ENCODE measurements at places on chromosomes 12 and 14. TPM values are rescaled to one million over a fixed set of nuclear protein-coding genes. Genes with fewer than 3 reads are reported as not detected.
A peak's percentile ranks its signal among the peaks of the same experiment; 100 is the strongest.

DNA sequence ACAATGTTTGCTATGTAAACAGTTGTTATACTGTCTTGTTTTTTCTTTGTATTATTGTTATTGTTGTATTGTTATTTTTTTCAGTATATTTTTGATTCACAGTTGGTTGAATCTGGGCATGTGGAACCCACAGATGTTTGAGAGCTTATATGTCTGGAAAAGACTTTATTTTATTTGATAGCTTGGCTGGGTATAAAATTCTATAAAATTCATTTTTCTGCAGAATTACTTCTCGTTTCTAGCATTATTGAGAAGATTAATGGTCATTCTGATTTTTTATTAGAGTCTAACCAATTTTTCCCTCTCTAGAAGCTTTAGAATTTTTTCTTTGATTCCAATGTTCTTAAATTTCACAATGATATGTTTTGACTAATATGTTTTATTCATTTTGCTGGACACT is 188.6 kb downstream of the CRADD start:
- DNase-seq: no peak

DNA sequence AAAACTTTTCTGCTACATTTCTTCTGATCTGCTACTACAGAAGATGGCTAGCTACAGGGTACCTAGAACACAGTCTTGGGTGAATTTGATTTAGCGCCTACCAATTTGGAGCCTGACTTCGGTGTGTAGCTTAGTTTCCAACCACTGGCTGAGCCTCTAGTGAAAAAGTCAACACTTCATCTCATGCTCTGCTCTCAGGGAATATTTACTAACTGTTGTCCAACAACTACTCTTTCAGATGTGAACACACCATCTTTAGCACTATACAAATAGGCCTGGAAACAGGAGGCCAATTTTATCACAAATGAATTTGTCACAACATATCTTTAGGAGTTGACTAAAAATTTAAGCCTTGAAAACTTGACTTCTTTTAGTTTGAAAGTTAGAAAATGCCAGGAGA is 167.9 kb downstream of the NELL2 start:
- no peak for DNase-seq

- DNase-seq: no peak
Measured at GRCh38 chr12:78418919-78419318, 445.7 kb upstream of the SYT1 start.

DNA sequence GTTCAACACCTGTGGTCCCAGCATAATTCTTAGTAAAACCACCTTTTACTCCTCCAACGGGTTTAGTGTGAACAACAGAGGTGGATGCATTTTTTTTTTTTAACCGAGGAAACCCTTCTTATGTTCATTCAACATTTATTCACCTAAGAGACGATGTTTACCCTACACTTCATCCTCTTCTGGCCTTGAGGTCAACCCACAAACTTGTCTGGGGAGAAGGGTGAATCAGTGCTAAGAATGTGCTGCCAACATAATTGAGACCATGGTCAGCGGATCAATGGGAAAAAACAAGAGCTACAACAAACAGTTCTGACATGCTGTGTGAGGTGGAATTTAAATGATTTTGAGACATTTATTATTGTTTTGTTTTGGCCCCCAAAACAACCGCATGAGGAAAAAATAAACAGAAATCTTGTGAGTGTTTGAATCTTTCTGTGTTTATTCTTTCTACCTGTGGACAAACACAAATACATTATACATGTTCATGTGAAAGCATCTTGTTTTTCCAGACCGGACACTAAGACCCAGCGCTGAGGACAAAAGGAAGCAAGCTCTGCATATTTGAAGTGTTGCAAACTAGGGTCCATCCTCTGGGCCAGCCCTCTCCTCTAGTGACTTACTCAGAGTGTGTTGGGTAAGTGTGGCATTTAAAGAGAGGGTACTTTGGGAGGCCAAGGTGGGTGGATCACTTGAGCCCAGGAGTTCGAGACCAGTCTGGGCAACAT is 5.1 kb upstream of the USP30 start:
- DNase-seq: no peak

DNA sequence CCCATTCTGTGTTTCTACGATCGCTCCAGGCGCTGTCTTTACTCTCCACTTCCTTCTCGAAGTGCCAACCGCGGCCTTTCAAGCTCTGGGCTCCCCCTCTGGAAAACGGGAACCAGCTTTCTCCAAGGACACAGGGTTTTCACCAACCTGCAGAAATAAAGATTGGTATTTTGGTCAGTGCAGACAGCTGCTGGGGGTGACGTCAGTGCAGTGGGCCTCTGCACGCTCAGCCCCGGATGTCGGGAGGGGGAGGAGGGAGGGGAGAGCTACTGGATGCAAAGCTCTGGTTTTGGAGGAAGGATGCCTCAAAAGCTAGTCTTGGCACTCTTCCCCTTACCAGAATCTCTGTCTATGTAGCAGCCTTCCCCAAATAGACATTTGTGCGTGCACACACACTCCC is 19.9 kb downstream of the HRK start:
- DNase-seq: peak; percentile 78

GRCh38 chr12:104784592-104784991 is 173.5 kb downstream of the SLC41A2 start:
- DNase-seq: no peak

DNA sequence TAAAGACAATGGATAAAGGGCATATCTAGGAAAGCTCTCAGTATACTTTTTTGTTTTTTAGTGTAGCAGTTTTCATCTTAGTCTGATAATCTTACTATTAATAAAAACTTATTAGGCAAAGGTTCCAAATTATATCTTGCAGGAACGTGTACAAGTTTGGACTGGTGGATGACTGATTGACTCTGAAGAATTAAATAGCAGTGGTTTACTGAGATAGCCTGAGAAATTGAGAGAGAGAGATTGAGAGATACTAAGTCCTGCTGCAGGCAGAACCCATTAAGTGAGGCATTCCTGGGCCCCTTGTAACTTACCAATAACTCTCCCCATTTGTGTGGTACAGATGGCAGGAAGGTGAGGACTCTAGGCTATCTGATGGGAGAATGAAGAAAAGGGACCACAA is 80.2 kb upstream of the SLC38A2 start:
- DNase-seq: no peak

DNA sequence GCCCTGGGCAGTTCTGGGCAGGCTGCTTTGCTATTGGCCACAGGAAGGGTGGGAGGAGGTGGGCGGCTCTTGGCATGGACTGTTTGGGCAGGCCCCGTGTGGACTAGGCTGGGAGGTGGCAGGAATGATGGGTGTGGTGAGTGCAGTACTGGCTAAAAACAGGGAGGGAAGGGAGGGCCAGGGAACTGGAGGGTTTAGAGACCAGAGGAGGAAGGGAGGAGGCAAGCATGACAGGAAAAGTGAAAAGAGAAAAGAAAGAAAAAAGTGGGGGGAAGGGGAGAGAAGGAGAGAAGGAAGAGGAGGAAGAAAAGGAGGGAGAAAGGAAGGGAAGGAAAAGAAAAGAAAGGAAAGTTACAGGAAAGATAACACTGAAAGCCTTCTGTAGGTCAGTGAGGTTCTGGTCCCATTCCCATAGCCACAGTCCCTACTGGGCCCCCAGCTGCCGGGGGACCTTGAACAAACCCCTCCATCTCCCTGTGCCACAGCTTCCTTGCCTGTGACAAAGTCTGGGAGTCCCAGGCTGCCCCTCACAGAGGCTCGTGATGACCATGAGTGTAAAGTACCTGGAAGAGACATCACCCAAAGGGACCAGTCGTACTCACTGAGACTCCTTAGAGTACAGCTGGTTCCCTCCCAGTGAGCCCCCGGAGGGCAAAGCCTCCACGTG is 1.1 kb upstream of the C14orf132 start:
- DNase-seq: no peak

- no peak for DNase-seq
Measured at GRCh38 chr14:26389646-26390508, 208.0 kb downstream of the NOVA1 start.

- no peak for DNase-seq
Measured at GRCh38 chr14:31275731-31276130, 68.1 kb upstream of the HECTD1 start.

GRCh38 chr12:94092516-94093241 is 55.7 kb upstream of the PLXNC1 start:
- no peak for DNase-seq

GRCh38 chr14:105939810-105940508 is 413.6 kb downstream of the TMEM121 start:
- DNase-seq: no peak

GRCh38 chr12:20482491-20483054 is 114.2 kb downstream of the PDE3A start:
- no peak for DNase-seq

DNA sequence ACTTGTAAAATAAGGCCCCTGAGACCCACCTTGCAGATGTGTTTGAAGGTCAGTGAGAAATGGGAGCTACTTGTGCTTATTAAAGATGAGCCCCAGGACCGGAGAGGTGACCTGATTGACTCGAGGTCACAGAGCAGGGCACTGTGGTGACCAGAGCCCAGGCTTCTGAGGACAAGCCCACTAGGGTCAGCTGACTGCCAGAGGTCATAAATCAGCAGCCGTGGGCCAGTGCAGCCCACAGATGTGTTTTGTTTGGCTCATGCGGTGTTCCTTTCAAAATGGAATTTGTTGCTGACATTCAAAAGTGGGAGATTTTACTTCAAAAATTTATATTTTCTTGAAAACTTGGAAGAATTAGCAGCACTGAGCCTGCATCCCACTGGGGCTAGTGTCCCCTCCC is 24.5 kb downstream of the JDP2 start:
- DNase-seq: no peak

GRCh38 chr14:92922883-92923743 is at the start of gene CHGA:
Gene CHGA, plus strand, starts transcription at chr14:92923150. Its CDS starts 210 bp downstream, at chr14:92923360.
- DNase-seq: peak; percentile 51

DNA sequence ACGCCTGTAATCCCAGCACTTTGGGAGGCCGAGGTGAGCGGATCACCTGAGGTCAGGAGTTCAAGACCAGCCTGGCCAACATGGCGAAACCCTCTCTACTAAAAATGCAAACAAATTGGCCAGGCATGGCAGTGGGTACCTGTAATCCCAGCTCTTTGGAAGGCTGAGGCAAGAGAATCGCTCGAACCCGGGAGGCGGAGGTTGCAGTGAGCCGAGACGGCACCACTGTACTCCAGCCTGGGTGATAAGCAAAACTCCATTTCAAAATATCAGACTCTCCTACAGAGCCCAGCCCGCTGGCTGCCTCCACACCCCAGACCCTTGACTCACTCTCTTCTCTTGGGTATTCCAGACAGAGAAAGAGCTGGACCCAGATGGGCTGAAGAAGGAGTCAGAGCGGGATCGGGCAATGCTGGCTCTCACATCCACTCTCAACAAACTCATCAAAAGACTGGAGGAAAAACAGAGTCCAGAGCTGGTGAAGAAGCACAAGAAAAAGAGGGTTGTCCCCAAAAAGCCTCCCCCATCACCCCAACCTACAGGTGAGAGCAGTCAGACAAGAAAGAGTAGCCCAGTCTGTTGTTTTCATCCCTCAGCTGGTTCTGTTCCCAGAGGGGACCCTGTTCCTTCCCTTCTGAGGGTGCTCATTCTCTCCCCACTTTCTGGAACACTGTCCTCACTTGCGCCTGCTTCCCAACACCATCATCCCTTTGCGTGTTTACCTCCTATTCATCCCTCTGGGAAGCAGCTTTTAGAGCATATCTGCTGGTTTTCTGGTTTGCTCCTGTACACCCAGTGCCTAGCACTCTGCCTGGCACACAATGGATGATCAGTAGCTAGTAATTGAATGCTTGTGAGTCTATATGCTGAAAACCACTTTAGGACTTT is 19.7 kb downstream of the AGAP2 start:
- no peak for DNase-seq

DNA sequence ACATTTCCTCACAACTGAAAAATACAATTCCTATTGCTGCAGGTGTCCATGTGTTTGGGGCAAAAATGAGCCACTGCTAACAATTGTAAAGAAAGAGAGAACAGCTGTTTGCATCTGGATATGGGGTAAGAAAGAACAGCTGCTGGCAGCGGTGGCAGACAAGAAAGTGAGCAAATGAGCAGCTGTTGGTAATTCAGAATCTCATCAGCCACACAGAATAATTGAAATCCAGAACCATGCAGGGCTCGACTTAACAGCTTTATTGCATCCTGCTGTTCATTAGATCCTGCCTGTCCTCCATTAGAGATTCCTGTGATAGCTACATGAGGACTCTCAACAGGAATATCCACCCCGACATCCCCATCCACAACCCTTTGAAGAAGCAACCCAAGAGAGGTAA is 62.5 kb upstream of the TSPAN8 start:
- no peak for DNase-seq

GRCh38 chr14:105229099-105229655 is 19.2 kb upstream of the BTBD6 start:
- no peak for DNase-seq

The CACNA1C gene
- total RNA-seq: 21.4 TPM

The RD3L gene
- total RNA-seq: not detected

The TAS2R42 gene
- not detected for total RNA-seq

The SETD1B gene
- total RNA-seq: 2.3 TPM

The BCDIN3D gene
- total RNA-seq: 7.2 TPM

The FOS gene
- 51.2 TPM for total RNA-seq

The NR2C1 gene
- total RNA-seq: 42.0 TPM

The HDAC7 gene
- total RNA-seq: 5.9 TPM

The PRH2 gene
- 0.62 TPM for total RNA-seq

The LRP1-AS gene
- total RNA-seq: not detected

The MYO1H gene
- 0.16 TPM for total RNA-seq

The HNF1A gene
- not detected for total RNA-seq
